Nucleus accumbens (tissue), 56 donors: ENCODE measurements at places on chromosomes 6 and 20.

DNA sequence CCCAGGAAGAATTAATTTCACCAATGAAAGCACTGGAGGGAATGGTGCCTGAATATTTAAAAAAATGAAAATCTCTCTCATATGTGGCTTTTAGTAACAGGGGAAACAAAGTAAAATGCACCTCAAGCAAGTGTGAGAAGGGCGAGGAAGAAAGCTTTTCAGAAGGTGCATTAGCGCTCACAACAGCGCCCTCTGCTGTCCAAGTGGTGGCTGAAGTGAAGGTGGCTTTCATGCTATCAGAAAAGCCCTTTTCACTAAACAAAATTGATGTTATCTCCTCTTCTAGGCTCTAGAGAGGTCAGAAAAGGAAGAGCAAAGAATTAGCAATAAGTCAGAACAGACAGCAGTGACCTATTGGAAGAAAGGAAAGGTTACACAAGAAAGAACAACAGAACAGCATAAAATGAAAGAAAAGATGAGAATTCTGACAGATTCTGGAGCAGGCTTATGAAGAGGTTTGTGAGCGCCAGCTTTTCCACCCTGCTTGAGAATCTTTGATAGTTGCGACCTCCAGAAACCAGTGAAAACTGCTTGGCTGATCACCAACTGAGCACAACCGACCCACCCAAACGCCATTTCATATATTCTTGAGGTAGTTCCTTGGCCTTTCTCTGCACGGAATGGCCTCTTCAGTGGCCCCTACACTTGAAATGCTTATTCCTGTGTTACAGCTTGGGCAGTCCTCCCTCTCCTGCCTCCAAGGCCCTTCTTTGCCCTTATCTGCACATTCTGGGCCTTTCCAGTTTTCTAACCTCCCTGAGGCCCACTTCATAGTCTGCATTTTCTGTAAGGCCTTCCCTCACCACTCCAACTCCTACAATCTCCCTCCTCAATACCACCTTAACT, 45.3 kb downstream of the SMLR1 start:
- DNase-seq, result no peak

- DNase-seq, result no peak
These were observed 1.3 kb downstream of the TAP1 start for GRCh38 chr6:32852018-32852843.

GRCh38 chr6:110520209-110520965, 44.0 kb upstream of the SLC22A16 start:
- no peak for DNase-seq

- DNase-seq, result peak; percentile 26
These were observed 8.3 kb downstream of the CEP250 start for GRCh38 chr20:35463455-35464300.

- no peak for DNase-seq
These were observed 103.6 kb upstream of the CNKSR3 start for GRCh38 chr6:154614101-154614500.

DNA sequence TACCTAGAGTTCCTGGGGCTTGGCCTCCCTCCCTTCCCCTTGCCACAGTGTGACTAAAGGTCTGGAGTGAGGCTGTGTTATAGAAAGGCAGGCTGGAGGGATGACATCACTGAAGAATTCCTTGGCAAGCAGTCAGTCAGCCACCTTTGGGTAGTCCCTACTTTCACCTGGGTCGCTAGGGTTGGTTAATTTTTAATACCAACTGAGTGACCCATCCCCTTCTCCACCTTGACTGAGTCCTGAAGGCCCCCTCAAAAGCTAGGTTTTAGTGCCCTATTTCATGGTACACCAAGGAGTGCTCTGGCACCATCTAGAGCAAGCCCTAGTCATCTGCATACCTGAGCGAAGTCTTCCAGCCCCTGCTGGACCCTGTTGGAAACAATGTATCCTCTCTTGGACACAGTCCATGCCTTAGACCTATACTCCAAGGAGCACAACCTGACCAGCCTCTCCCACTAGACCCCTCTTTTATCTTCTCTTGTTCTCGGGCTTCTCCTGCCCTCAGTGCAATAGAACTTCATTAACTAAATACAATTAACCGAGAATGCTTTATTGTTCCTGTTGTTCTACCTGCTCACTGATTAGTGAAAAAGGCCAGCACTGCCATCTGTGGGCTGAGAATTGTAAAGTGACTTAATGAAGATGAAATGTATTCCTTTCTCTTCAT, 44.6 kb downstream of the RIN2 start:
- DNase-seq, result no peak

DNA sequence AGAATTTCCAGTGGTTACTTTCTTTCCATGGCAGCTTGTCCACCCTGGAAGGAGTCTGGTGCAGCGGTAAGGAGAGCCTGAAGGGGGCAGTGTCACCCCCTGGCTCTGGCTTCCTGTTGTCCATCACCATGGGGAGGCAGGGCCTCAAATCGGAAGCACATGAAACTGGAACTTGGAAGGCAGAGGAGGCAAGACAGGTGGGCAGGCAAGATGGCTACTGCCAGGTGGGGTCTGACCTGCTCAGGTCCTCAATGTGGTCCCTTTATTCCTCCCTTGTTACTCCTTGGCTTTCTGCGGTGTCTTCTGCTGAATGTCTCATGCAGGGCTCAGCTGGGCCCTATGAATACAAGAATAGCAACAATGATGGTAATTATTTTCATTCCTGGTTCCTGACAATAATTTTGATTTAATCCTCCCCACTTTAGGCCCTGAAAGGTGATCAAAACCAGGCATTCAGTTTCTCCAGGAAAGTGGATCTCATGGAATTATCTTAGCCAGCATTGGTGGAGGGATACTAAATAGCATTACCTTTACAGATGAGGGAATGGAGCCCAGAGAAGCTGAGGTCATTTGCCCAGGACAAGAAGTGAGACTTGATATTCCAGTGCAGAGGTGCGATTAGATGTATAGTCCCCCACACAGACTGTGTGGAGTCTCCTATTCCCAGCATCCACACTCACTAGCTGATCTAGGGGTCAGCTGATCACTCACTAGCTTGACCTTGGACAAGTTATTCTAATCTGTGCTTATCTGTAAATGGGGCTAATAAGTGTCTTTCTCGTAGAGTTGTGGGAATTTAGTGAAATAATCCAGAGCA, 17.6 kb upstream of the SNAI1 start:
- no peak for DNase-seq

DNA sequence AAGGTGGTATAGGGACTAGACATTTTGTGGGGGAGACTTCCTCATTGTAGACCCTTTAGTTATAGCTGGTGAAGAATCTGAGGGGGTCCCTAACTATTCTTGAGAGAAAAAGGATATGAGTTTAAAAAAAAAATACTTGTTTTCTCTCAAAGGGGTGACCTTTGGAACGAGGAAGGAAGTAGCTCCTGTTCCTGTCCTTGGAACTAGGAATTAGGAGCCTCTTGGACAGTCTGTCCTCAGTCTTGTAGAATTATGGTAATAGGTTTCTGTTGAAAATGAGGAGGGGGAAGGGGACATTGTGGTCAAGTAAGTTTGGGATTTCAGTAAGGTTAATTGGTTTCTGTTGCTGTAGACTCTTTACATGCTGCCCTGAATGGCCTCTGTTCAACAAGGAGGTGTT, 56.5 kb downstream of the PLEKHG1 start:
- DNase-seq, result no peak

DNA sequence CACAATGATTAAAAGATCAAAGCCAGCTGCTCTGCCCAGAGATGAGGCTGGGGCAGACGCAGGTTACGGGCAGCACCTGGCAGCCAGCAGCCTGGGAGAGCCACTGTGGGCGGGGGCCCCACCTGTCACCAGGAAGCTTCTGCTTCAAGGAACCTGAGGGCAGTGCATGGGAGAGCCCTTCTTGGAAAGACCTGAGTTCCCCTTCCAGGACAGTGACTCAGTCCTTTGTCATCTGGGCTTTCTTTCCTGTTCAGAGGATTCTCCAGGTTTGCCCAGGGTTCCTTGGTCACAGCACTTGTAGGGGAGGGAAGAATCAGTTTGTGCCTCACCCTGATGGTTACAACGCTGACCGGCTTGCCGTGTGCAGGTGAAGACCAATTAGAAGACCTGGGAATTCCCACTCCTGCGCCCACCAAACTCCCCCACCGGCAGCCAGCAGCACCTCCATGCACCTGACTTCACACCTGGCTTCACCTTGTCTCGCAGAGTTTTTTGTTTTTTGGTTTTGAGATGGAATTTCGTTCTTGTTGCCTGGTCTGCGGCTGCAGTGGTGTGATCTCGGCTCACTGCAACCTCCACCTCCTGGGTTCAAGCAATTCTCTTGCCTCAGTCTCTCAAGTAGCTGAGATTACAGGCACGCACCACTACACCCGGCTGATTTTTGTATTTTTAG, 2.0 kb downstream of the ZBP1 start:
- no peak for DNase-seq

DNA sequence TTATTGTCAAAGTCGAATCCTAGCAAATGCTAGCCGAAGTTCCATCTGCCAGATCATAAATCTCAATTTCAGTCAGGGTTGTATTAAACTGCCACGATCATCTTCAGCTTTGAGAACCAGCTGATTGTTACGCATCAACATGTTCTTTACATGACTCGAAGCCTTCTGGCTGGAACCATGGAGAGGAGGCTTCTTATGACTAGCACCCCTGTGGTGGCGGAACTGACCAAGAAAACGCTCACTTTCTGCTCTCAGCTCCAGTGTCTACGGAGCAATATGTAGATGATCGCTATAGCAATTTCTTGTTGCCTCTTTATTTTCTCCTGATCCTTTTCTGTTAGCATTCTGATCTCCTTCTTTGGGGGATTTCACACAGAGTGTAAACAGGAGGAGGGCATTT, 479.4 kb upstream of the SLC35B3 start:
- DNase-seq, result no peak
